GM13976 (cell line): ENCODE measurements at places on chromosomes 4 and X.

DNA sequence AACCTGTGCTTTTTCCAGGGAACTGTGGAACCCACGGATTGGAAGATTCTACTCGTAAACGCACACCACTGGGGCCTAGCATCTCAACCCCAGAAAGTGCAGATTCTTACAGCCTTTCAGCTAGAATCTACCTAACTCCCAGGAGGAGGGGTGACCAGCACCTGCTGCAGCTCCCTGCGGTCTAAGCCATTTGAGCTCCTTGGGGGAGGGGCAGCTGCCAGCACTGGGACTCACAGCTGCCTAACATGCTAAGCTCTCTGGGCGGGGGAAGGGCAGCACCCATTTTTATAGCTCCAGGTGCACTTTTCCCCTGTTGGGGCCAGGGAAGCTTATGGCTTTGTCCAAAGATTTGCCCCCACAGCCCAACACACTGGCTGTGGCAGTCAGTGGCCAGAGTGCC, 595.7 kb upstream of the EPHA5 start:
- no peak for DNase-seq

DNA sequence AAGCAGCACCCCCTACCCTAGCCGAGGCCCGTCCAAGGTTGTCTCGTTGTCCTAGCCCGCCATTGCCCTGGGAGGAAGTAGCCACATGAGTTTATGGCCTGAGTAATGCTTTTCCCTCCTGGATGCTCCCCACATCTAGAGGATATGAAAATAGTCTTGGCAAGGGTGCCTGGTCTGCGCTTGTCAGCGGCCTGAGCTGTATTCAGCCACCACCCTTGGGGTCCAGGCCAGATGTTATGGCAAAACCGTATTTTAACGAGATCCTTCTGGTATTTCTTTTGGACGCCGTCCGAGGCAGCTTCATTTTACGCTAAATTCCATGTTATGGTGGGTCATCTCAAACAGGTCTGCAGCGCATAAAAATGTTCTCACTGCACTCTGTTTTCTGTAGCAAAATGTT, 89.3 kb downstream of the GPR143 start:
- no peak for DNase-seq

GRCh38 chr4:118915468-118915867, 26.8 kb downstream of the SYNPO2 start:
- DNase-seq: no peak

- no peak for DNase-seq
These were observed 62.4 kb downstream of the MAOA start for GRCh38 chrX:43718546-43718945.

DNA sequence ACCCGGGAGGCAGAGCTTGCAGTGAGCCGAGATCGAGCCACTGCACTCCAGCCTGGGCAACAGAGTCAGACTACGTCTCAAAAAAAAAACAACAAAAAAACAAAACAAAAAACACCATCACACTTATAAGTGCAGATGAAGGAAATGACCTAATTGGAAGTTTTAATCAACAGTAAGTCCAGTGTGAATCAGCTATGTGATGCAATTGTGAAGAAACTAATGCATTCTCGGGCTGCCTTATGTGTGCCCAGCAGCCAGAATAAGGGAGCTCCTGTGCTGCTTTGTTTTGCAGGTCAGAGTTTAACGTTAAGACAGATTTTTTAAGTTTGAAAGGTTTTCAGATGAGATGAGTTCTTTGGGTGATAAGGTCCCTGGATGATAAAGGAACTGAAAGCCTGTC, 10.8 kb downstream of the DAPP1 start:
- DNase-seq: no peak

DNA sequence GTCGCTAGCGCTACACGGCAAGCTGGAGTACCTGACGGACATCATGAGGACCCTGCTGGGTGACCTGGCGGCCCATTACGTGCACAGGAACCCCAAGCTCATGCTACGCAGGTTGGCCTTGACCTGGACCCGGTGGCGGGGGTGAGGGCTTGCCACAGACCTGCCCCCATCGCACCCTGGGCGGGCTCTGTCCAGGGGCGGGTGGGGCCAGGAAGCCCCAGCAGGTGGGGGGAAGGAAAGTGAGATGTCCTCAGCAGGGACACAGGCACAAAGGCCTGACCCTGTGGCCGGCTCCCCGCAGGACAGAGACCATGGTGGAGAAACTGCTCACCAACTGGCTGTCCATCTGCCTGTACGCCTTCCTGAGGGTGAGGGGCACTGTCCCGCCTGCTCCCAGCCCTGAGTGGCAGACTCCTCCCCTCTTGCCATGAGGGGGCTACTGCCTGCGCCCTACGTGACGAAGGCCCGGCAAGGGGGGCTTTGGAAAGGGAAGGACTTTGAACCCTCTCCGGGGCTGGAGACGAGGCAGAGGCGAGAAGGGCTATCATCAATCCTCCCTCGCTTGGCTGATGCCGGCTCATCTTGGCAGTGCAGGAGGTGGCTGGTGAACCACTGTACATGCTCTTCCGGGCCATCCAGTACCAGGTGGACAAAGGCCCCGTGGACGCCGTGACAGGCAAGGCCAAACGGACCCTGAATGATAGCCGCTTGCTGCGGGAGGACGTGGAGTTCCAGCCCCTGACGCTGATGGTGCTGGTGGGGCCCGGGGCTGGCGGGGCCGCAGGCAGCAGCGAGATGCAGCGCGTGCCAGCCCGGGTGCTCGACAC, 5.3 kb upstream of the SRPK3 start:
- DNase-seq: no peak

GRCh38 chr4:80279751-80280150, 13.3 kb downstream of the FGF5 start:
- DNase-seq: no peak

DNA sequence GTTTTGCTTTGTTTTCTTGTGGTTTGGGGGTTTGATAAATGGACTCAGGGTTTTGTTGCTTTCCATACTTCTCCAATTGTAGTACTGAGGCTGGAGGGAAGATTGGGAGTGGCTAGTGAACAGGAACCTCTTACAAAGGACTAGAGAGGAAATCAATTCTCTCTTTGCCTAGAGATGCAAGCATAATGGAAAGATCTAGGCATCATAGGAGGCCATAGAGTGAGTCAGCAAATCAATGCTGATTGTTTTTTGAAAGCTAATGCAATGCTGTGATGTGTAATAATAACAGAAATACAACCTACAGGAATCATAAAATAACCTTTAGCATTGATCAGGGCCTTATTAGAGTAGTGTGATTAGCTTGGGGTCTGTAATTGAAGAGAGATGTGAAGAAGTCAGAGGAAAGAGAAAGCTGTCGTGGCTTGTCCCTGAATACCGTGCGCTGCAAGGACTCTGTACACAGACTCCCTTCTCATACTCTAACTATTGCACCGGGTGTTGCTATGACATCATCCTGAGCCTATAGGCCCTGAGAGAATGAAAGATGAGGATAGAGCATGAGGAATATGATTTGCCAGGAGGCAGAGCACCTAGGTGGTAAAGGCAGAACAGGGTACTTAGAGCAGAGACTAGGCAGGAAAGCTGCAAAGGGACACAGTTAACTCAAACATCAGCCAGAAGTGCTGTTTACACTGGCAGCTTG, 29.3 kb upstream of the GPR101 start:
- no peak for DNase-seq

GRCh38 chrX:134718966-134719317, 60.7 kb upstream of the PLAC1 start:
- no peak for DNase-seq

DNA sequence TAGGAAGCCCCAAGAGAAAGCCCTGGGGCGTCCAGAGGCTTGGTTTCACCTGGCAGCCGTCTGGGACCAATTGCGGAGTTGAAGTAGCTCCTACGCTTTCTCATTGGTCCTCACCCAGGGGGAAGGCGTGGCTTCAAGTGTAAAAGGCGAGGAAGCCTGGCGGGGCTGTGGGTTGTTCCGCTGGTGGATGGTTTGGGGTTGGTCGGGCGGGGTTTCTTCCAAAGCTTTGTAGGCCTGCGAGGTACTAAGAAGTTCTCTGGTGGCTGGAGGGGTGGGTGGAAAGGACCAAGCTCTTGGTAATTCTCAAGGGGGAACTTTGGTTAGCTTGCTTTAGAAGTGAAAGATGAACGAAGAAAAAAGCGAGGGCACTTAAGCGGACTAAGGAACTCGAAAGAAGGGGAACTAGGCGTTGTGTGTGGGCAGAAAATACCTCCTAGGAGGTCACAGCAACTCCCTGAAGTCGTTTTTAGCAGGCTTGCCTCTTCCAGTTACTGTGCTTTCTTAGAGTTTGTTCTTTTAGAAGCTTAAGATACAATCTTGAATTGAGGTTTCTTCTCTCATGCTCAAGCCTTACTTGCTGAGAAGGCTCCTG, 36.6 kb downstream of the CCNG2 start:
- peak; percentile 85 for DNase-seq

GRCh38 chr4:8774071-8774470, 97.6 kb downstream of the HMX1 start:
- DNase-seq: no peak

GRCh38 chr4:119025420-119025819, 110.2 kb upstream of the MYOZ2 start:
- no peak for DNase-seq

DNA sequence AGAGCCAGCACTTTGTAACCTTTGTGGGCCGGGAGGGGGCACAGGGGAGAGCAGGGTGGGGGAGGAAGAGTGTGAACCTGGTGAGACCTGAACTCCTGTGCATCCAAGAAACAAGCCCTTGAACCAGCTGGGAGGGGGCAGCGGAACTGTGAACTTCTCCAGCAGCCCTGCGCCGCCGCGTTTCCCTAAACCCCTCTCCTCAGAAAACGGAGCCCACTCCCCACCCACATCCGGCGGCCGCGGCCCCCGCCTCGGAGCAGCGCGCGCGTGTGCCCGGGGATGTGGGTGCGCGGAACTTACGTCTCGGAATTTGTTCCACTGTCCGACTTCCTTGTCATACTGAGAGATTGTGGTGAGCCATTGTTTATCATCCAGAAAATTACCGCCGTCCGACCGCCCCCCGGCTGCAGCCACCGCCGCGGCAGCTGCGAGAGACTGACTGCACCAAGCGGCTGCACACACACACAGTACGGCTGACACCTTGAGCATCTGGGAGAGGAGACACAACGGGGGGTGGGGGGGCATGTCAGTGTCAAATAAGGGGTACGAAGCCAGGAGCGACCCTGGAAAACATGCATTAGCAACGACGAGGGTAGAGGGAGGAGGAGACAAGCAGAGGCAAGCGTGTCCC, 494 bp downstream of the SPOCK3 start:
- no peak for DNase-seq

- no peak for DNase-seq
These were observed 1.0 kb upstream of the SUV39H1 start for GRCh38 chrX:48695534-48695896.

DNA sequence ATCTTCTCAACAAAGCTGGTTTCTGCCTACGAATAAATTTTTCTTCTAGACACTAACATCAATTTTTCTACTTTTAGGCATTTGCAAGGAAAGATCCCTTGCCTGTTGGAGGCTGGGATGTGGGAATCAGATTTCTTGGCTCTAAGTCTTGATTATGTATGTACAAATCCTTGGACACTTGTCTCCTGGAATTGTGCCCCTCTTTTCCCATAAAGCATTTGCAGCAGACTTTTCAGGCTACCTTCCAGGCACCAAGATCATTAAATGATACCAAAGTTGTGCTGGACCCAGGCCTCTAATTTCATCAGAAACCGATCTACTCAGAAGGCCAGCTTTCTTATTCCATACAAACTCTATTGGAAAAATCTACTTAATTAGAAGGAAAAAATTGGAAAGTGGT, 339.5 kb upstream of the DIPK2B start:
- no peak for DNase-seq

DNA sequence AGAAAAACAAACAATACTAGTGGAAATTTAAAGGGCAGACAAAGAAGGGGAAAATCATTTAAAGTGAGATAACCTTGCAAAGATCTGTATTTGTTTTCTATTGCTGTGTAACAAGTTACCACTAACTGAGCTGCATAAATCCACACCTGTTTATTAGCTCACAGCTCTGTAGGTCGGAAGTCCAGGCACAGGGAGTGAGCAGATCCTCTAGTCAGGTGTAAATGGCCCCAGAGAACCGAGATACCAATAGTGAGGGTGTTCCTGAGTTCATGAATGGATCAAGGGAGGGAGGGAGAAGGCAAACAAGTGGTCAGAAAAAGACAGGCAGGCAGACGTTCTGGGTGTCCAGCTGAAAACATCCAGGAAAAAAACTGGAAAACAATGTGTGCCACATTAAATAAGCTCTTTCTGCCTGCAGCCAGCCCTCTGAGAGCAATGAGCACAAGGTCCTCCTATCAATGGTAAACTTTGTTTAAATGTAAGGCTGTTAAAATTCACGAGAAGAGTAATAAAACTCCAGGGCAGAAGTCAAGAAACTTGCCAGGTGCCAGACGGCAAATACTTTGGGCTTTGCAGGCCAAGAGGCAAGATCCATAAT, 25.0 kb downstream of the ADGRA3 start:
- no peak for DNase-seq

GRCh38 chr4:65747386-65747785, 77.1 kb upstream of the EPHA5 start:
- no peak for DNase-seq

DNA sequence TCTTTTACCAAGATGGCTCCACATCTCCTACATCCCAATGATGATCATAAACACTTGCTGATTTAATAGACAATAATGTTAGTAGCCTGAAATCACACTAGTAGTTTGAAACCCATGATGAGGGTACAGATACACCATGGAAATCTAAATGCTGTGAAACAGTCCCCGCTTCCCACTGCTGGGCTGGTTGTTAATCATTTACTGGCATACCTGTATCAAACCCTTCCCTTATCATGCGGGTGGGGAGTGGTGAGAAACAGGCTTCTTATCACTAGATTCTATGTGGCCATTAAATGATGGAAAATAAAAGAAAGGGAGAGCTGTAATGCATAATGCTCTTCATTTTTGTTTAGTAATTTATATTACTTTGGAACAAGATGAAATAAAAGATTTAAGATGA, 21.9 kb downstream of the MAOA start:
- DNase-seq: no peak
